CD4-positive, alpha-beta T cell treated with Interferon alpha-2 for 1 hour (primary cell): ENCODE measurements at places on chromosomes 16 and 17.

DNA sequence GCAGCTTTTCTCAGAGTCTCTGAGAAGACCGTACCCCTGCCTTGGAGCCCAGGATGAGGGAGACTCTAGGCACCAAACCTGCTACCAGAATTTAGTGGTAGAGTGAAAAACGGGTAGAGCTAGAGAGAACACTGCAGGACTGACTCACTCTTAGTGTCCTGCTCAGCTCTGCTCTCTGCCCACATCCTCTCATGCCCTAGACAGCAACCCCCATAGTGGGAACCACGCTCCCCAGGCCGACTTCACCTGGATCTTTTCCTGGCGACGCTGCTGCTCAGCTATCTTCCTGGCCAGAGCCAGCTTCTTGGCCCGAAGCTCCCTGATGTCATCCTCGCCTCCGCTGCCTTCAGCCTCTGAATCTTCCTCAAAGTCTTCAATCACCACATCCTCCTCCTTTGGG, 26.7 kb downstream of the HIC1 start:
- no peak for DNase-seq

DNA sequence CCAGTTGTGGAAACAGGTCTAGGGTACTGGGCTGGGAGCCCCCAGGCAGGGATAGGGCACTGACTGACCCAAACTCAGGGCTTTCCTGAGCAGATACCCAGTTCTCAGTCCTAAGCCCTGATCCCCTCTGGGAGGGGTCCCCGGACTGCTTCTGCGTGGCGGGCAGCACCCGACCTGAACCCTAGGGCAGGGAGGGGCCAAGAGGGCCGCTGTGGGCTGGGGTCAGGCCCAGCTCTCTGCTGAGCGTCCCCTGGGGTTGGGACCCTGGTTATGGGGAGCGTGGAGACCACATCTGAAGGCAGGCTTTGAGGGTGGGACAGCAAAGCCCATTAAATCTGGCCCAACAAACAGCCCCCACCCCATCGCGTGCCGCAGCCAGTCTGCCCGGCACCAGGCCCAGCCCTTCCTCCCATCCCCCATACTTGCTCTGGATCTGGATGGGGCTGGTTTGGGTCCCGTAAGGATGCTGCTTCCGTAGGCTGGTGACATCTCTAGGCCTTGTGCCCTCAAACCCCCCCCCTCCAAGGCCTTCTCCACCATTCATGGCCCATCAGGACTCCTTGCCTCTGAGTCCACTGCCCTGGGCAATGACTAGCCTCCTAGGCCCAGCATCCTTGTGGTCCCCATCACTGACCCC, 691 bp upstream of the FAM83G start:
- DNase-seq = no peak

DNA sequence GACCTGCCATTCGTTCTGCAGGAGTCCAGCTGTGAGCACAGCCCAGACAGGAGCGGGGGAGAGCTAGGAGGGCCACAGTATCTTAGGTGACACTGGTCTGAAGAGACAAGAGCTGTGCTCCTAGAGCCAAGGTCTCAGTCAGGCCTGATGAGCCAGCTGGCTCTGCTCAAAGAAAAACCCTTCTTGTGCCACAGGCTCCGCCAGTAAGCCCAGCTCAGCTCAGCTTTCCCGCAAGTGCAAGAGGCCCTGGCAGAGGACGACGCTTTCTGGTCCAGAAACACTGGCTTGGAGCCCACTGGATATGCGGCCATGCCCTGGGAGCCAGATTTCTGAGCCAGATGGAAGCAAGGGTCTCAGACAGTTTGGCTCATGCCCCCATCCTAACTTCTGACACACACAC, 23.9 kb downstream of the PEMT start:
- no peak for DNase-seq

GRCh38 chr16:22859925-22860324, 46.0 kb downstream of the HS3ST2 start:
- no peak for DNase-seq

- no peak for DNase-seq
Measured at GRCh38 chr17:50687200-50688066, 20.3 kb downstream of the ANKRD40 start.

- DNase-seq = no peak
Measured at GRCh38 chr16:88951989-88952388, 25.0 kb downstream of the CBFA2T3 start.

DNA sequence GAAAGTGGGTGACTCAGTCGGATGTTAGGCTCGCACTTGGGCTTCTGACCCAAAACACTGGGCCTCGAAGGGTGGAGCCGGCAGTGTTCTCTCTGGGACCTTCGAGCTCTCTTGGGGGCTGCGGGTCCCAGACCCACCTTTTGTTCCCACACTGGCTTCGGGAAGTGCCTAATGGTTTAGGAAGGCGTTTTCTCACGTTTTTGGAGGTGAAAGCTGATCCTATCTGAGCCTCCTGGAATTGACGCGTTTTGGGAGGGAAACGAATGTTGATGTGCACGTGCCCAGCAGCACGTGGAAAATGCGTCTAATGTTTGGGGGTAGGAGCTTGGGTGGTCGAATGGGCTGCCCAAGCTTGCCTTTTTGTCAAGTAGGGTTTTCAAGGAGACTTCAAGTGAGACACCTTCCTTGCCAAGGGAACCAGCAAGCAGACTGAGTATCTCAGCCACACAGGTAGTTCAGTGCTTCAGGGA, 666 bp downstream of the HGS start:
- no peak for DNase-seq

GRCh38 chr17:81322271-81323082, 27.4 kb upstream of the SLC38A10 start:
- peak; percentile 55 for DNase-seq

DNA sequence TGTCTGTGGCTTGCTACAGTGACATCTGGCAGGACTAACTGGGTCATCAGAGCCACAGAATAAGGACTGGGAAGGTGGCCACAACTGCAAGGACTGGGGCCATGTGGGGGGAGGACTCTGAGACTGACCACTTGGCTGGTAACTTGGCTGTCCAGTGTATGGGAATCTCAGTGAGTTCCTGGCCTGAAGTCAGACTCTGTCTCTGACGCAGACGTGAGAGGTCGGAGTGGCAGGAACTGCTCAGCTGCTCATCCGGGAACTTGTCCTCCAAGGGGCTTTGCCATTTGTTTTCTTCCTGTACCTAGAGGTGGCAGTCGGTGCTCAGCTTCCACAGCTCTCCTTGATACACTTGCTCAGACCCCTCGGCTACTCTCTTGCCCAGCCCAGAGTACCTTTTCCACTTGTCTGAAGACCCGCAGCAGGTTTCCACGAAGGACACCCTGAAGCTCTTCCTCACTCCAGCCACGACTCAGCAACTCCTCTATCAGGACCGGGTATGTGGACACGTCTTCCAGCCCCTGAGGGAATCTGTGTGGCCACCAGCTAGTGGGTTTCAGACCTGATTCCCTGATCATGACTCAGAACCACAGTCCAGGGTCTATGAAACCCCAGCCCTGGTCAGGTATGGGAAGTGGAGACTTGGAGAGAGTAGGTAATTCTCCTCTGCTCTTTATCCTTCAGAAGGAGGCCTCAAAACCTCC, 7.3 kb upstream of the DPEP3 start:
- DNase-seq = no peak

GRCh38 chr17:47603830-47604597, 45.7 kb upstream of the KPNB1 start:
- no peak for DNase-seq

DNA sequence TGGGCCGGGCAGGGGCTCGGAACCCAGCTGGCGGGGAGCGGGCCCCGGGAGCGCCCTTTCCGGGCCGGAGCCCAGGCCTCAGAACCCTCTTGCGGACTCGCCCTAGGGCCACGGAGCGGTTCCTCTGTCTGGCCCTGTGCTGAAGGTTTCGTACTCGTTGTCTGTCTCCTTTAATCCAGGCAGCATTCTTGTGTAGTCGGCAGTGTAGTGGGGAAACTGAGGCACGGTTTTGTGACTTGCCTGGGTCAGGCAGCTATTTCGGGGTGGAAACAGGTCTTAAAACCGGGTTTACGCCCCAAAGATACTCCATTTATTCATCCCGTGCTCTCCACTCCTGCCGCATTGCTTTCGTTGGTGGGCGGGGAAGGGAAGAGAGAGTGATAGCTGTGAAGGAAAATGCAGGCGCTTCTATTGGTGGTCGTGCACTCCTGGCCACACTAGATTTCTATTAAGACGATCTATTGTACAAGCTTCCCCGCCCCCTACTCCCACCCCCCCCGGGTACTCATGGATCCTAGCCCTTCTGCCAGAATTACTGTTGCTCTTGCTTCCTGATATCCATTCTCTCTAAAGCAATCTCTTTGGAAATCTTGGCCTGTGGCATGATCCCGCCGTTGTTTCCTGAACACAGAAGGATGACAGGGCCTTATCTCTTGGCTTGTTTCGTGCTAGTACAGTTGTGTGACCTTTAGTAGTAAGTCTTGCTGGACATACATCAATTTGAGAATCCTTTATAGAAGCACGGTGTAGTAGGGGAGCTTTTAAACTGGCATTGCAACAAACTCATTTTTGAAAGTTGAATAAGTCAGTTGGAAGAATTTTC, 751 bp downstream of the DCAF7 start:
- DNase-seq = no peak

- DNase-seq = no peak
Measured at GRCh38 chr17:82214012-82214628, 1.5 kb upstream of the CCDC57 start.

GRCh38 chr17:63838631-63839171, 3.8 kb downstream of the SMARCD2 start:
- DNase-seq = no peak

DNA sequence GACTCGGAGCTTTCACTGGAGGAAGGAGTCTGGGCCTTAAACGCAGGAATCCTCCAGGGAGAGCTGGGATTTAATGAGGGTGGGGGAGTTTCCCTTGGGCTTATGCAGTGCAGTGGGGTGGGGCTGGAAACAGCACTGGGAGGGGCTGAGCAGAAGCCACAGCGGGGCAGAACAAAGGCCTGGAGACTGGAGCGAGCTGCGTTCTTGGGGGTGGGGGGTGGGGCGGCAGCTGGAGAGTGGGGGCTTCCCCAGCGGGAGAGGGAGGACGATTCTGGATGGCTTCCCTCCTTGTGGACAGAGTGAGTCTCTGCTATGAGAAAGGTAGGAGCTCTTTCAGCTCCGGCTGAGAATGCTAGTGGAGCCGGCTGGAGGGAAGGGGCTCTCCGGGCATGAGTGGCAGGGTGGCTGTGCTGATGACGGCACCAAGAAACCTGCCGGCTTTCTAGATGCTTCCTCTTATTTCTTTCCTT, 406.0 kb downstream of the SEC14L1 start:
- no peak for DNase-seq
